ENCODE measurements at places on chromosomes 1 and 21. TPM values are rescaled to one million over a fixed set of nuclear protein-coding genes. Genes with fewer than 3 reads are reported as not detected.

Gene RBP7
- total RNA-seq = 0.81 TPM

Gene CLDN17
- not detected for total RNA-seq

Gene TNFRSF1B
- total RNA-seq = 23.9 TPM

Gene A3GALT2
- not detected for total RNA-seq

Gene SRP9
- 239 TPM for total RNA-seq

Gene FAM76A
- total RNA-seq = 8.0 TPM

Gene SYNC
- total RNA-seq = 22.1 TPM

Gene AADACL3
- not detected for total RNA-seq

Gene SEC16B
- total RNA-seq = 1.8 TPM

Measured in bladder microvascular endothelial cell (primary cell).